Left hindlimb (tissue), 1 donor: ENCODE measurements at places on chromosomes 6 and 20.

- no peak for DNase-seq
These were observed 45.9 kb downstream of the RARS2 start for GRCh38 chr6:87543696-87544473.

GRCh38 chr6:33175436-33176069 is 16.7 kb downstream of the COL11A2 start:
- peak; percentile 23 for DNase-seq

DNA sequence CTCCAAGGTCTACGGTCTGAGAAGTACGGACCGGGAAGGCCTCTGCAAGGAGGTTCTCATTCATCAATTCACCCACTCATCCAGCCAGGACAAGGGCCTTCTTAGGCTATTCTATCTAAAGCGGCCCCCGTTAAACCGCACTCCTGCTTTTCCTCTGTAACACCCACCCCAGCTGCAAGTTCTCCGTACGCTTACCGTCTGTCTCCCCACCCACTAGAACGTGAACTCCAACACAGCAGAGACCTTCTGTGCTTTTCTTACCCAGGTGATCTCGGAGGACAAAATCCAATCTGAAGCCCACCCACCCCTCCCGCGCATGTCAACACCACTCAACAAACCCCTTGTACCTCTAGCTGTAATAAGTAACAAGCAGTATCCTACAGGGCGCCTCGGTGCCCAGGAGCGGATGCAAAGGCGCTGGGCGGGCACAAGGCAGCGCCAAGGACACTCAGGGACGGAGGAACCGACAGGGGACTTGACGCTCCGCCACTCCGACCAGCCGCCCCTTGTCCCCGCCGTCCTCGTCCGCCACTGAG is 351 bp downstream of the AURKA start:
- DNase-seq, result no peak

DNA sequence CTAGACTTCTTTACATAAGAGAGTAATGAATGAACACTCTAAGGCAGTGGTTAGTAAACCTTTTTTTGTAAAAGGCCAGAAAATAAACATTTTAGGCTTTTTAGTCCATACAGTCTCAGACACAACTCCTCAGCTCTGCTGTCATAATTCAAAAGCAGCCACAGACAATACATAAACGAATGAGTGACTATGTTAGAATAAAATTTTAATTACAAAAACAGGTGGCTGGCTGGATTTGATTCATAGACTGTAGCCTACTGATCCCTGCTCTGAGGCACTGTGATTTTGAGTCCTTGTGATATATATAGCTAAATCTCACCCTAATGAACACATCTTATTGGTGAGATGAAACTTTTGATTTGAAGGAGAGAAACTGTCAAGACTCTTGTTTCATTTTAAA is 155.1 kb downstream of the AIG1 start:
- no peak for DNase-seq
